IMR-90 (cell line): ENCODE measurements at places on chromosomes 2 and 18. TPM values are rescaled to one million over a fixed set of nuclear protein-coding genes. Genes with fewer than 3 reads are reported as not detected.

GRCh38 chr18:35291166-35291565, 1.1 kb upstream of the ZSCAN30 start:
- no peak for DNase-seq

- DNase-seq: no peak
Measured at GRCh38 chr2:142422769-142423168, 292.0 kb upstream of the LRP1B start.

GRCh38 chr2:191863988-191864387, 17.1 kb upstream of the CAVIN2 start:
- DNase-seq: peak; percentile 68

DNA sequence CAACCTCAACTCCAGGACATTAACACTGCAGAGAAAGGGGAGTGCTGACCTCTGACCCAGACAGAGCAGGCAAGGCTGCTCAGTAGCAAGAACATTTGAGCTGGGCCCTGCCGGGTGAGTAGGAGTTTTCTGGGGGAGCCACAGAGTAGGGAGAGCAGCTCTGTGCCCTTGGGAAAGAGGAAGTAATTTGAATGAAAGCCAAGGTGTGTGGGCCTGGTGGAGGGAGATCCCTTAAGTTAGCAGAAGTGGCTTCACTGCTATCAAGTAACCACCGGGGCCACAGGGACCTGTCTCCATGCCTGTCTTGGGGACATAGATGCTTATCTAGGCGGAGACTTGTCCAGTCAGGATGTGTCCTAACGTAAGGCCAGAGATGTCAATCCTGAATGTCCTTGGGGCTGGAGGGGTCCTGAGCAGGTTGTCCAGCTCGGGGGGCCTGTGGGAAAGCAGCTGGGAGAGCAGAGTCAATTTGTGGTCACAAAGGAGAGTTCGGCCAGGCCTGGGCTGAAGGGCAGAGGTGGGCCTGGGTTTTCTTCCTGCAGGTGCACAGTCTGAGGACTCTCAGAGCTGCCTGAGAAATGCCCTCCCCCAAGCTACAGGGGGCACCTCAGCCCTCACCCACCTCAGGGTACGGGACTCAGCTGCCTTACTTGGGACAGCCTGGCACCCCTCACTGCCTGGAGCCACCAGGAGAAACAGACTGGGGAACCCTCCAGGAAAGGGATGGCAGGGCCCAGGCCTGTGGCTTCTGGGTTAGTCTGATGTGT, 15.0 kb upstream of the OTOF start:
- no peak for DNase-seq

DNA sequence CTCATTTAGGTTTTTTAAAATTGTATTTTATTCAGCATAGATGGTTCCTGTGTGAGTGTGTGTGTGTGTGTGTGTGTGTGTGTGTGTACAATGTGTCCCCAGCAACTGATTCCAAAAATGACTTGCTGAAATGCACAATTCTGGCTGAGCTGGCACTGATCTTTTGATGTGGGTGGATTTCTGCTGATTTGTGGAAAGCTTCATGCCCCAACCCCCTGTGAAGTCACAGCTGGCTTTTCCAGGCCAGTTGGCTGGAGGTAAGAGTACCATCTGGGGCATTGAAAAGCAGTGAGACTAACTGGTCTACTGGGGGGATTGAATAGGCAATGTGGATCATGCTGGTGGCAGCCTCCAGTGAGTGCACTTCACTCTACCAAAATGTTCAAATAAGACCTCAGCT, 187.2 kb downstream of the LRRTM1 start:
- DNase-seq: peak; percentile 11

GRCh38 chr2:195313962-195314361, 343.1 kb upstream of the SLC39A10 start:
- DNase-seq: no peak

DNA sequence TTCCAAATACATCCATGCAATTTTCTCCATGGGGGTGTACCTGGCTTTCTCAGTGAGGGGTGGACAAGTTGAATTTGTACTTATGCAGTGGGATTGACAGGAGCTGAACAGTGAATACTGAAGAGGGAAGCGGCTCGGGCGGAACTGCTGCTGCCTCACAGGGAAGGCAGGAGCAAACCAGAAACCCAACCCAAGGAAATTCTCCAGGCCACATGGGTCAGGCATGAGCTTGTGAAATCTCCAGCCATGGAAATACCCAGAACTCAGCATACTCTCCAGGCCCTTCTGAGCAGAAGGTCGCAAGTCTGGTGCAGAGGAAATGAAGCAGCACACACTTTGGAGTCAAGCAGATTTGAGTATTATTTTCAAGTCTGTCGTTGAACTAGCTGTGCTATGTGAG, 26.5 kb upstream of the INO80C start:
- no peak for DNase-seq

DNA sequence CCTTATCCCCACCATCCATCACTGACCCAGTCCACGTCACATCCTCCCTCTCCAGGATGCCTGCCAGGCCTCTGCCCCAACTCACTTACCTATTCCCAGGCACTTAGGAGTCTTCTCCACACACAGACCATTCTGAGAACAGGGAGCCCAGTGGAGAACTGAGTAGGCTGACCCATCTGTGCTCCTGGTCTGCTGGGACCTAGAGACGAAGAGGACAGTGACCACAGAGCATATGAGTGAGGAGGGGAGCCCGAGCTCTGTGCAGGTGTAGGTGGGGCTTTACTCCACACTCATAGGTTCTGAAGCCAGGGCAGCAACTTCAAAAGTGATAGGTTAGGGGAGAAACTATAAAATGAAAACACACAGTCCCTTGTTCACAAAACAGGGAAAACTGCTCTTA, 130.0 kb downstream of the NDUFA10 start:
- DNase-seq: no peak

DNA sequence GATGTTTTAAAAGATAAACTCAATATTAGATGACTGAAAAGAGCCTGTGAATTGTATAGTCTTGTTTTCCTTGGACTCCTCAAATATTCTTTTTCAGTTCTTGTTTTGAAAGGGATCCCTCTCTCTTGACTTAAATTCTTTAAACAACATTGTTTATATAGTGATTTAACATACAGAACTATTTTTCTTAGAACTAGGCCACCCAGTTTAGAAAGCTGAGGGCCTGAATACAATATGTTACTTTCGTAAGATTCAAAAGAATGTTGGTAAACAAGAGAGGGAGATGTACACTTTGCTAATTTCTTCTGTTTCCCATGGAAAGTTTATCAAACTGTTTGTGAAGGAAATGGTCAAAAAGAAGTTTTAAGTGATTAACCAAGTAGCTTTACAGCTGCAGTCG, 5.5 kb upstream of the TSPYL6 start:
- peak; percentile 44 for DNase-seq

Gene FEV
- not detected in 2 replicates for polyA plus RNA-seq

Gene INPP5D
- polyA plus RNA-seq: 0.09 and 0.29 TPM in 2 replicates

DNA sequence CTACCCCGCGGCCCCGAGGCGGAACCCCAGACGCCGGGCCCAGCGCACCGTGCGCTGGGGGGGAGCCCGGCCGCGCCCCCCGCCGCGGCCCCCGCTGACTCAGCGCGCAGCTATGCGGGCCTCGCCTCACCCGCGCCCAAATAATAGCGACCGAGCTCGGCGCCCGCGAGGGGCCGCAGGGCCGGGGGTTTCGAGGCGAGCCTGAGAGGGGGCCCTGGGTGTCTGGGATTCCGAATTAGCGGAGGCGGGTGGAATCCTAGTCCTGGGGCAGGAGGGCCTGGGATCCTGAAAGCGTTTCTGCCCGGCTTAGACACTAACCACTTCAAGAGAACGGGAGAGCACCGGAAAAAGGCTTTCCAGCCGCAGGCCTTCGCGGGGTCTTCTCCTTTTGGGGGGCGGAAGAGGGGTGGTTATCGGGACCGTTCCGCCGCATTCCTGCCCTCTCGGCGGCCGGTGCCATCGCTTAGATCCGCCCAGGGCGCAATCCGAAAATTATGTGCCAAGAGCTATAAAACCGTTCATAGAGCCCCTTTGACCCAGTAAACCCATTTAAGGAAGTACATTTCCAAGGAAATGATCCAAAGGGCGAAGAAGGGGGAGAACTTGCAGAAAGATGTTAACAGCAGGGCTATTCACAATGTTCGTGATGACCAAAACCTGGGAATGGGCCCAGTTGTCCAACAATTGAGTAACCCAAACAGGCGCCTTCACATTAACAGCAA, 681 bp upstream of the ROCK2 start:
- peak; percentile 69 for DNase-seq

- no peak for DNase-seq
Measured at GRCh38 chr2:48313036-48313877, 216.7 kb upstream of the STON1 start.

Gene KCNIP3
- polyA plus RNA-seq: 1.4 TPM in 2 replicates

DNA sequence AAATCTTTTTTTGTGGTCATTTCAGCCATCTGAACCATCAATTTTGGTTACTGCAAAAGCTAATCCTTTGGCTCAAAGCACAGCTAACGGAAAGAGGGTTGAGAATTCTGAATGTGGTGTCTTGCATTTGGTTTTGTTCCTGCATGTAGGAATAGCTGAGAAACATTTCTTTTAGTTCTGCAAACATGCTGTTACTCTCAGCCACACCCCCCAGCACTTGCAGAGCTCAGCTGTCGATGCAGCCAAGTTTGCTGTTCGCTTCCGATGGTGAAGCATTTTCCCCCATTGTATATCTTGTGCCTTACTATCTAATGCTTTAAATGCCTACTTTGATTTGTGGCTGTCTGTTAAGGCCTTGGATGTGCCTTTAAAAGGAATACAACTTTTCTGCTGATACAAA, 294.9 kb upstream of the FANCL start:
- no peak for DNase-seq
